ENCODE measurements at places on chromosomes 1 and 21.

DNA sequence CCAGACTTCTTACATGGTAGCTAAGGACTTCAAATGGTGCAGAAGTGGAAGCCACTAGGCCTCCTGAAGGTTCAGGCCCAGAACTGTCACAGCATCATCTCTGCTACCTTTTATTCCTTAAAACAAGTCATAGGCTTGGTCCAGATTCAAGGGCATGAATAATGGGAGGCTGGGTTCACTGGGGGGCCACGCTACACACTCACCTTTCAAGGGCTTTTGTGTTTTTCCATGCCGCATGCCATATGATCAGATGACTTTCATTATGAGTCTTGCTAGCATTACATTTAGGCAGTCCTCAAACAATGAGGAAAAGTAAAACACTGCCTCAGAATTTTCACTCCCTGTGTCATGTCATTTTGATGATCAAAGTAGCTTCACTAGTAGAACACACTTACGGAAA is 83.4 kb downstream of the VPS26C start:
- DNase-seq, result peak; percentile 8

DNA sequence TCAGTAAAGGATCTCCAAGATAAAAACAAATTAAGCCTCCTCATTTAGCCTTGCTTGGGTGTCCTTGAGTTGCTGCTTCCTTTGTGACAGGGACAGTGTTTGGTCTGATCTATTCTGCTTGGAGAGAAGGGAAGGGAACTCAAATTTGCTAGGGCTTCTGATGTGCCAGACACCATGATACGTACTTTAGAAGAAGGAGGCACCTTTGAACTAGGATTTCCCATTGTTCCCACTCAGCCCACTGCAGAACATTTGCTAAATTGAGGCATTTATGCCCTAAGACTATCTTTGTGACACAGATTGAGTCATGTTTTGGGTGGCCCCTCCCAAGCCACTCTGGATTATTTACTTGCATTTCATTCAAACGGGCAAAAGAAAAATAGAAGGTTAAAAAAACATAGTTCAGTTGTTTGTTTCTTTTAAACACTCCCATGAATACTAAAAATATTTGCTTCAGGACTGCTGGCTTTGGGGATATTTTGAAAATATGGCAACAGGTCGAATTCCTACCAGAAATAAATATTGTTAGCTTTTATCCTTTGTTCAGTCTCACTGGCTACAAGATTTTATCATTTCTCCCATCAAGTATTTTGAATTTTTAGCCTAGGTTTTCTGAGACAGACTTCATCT is 81.9 kb upstream of the WLS start:
- DNase-seq, result no peak

- no peak for DNase-seq
Measured at GRCh38 chr21:41318218-41318617, 1.6 kb downstream of the FAM3B start.

GRCh38 chr1:224726441-224727182 is 110.5 kb downstream of the CNIH3 start:
- peak; percentile 33 for DNase-seq

DNA sequence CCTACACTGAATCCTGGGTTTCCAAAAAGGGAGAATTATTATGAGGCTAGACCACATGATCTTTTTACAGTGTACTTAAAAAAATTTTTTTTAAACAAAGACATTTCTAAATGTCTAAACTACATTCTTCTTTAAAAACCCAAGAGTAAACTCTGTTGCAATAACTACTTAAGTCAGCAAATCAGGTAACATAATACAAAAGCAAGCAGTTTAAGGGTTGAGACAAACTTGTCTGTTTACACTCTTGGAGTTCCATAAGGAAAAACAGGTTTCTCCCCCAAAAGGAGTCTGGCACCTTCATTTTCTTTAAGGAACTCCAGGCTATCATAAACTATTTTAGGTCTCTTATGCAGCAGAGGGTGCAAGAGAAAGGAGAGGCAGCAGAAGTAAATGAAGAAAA is 12.5 kb upstream of the ANKRD45 start:
- no peak for DNase-seq

- DNase-seq, result no peak
Measured at GRCh38 chr1:202603435-202603834, 106.8 kb downstream of the SYT2 start.

DNA sequence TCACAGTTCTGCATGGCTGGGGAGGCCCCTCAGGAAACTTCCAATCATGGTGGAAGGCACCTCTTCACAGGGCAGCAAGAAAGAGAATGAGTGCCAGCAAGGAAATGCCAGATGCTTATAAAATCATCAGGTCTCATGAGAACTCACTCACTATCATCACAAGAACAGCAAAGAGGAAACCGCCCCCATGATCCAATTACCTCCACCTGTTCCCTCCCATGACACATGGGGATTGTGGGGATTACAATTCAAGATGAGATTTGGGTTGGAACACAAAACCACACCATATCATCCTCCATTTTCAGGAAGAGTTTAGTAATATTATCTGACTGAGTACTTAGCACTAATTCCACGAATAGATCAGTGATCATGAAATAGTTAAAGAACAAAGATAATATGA is 244.2 kb downstream of the LMO4 start:
- no peak for DNase-seq

DNA sequence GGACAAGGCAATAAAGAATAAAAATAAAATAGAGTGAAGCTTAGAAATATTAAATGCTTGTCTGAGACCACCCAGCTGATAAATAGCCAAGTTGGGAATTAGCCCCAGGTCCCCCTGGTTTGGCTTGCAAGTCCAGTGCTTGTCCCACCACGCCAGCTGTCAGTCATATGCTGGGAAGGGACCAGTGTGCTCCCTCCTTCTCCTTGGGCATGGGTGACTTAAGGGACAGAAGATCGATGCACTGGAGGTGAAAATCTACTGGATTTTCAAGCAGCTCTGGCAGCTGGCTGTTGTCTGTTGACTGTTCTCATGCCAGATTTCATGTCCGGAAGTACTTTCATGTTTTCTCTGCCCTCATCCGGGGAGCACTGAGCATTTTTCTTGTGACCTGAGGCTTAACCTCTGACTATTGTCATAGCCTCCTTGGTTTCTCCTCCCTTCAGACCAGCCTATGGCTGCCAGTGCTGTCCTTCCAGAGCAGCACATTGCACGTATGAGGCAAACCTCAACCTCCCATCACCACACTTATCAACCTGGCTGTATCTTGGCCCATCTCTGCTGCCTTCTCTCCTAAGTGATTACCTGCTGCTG is 12.4 kb downstream of the LMOD1 start:
- no peak for DNase-seq

DNA sequence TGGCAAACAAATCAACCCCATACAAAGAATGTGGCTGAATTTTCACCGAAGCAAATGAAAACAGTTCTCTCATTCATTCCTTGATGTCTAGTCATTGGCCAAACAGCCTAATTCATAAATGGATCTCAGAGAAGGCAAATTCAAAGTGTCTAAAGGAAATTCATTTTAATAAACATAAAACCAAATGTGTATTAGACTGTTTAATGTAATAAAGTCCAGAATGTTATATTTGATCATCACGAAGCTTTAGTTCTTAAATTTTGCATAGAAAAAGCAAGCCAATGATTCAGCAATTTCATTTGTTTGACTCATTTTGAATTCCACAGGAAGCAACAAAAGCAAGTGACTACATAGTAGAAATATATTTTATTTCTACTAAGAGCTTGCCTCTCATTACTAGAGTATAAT is 379.2 kb upstream of the ADAMTS5 start:
- DNase-seq, result no peak

DNA sequence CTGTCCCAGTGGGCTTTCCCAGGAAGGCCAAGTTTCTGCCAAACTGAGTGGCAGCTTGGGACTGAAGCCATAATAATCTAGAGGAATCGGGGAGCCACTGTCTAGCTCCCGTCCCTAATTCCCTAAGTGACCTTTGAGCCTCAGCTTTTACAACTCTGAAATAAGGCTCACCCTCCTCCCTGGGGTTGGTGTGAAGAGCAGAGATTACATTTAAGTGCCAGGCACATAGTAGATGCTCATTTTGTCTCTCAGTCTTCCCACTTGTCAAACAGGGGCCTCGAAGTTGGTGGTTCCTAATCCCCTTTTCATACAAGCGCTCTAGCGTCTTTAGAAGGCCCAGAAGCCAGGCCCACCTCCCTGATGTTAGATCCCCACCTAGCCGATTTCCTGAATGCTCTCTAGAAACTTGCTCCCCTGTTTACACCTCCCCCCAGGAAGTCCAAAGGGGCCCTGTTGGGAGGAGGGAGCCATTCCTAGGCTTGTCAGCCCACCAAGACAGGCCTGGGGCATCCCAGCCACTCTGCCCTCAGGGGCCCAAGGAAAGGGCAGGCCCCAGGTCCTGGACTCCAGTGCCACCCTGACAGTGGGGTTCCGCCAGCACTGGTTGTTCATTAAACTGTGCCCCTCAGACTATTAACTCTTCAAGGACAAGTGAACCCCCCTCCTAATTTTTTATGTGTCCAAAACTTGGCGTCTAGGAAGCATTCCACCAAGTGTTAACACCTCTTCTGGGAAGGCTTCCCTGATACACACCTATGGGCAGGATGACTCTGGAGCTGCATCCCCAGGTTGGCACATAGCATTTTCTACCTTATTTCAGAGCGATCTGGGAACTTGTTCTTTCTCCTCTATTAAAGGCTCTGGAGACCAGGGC is 49.3 kb upstream of the ECE1 start:
- no peak for DNase-seq

DNA sequence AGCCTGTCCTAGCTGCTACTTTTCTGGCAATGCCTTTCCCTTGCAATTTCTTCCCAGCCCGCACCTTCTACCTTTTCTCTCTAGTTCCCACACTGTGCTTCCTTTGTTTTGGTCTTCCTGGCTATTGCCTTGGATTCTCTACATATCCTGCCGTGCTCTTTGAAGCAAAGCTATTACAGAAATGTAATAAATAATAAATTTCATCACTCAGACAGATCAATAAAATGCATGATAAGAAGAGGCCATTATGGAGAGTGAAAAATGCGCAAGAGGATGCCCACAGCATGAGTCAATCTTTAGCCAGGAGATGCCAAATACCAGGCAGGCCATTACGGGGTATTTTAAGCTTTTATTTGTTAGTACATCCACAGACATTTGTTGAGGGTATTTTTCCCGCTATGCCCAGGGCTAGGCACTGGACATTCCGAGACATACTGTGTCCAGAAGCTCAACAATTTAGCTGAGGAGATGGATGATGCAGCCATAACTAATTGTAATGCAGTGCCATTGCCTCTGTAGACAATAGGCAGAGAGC is 163.6 kb downstream of the ST6GALNAC3 start:
- no peak for DNase-seq

GRCh38 chr1:183180218-183180617 is 5.8 kb upstream of the LAMC2 start:
- no peak for DNase-seq

DNA sequence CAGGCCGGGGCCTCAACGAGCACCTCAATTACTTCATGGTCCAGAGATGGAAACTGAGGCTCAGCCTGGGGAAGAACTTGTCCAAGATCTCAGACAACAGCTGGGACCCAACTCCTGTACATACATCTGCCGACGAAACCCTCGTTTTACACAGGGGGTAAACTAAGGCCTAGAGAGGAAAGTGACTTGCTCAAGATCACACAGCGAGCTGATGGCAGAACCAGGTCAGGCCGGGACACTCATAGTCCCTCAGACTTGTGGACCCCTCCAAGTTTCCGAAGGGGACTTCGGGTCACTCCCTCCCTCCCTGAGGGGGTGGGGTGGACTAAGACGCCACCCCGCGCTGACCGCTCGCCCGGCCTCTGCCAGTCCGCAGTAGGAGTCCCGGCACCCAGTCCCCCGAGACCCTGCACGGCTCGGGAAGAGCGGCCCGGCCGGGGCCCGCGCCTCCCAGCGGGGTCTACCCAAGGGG is 430 bp downstream of the WASF2 start:
- DNase-seq, result no peak

GRCh38 chr1:199545780-199546179 is 481.7 kb upstream of the NR5A2 start:
- DNase-seq, result peak; percentile 9

GRCh38 chr1:162857850-162858249 is 3.1 kb downstream of the CCDC190 start:
- no peak for DNase-seq

- no peak for DNase-seq
Measured at GRCh38 chr1:211587123-211587522, 8.2 kb upstream of the SLC30A1 start.

DNA sequence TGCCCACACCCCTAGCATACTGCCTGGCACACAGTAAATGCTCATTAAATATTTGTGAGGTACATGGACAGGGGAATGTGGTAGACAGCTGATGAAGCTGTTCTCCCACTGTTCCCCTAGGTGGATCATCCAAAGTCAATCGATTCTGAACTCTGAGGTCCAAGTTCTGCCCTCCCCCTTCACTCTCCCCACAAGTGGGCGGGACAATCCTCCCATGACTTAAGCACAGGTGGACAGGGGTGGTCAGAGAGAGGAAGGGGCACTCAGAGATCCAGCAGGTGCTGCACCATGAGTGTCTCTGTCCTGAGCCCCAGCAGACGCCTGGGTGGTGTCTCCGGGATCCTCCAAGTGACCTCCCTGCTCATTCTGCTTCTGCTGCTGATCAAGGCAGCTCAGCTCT is at the start of gene CYP4A22:
TSS of gene CYP4A22 (plus strand) at position 244 of the 400 bp plus-strand sequence. CDS start at position 289, 45 bp downstream.
- DNase-seq, result no peak

DNA sequence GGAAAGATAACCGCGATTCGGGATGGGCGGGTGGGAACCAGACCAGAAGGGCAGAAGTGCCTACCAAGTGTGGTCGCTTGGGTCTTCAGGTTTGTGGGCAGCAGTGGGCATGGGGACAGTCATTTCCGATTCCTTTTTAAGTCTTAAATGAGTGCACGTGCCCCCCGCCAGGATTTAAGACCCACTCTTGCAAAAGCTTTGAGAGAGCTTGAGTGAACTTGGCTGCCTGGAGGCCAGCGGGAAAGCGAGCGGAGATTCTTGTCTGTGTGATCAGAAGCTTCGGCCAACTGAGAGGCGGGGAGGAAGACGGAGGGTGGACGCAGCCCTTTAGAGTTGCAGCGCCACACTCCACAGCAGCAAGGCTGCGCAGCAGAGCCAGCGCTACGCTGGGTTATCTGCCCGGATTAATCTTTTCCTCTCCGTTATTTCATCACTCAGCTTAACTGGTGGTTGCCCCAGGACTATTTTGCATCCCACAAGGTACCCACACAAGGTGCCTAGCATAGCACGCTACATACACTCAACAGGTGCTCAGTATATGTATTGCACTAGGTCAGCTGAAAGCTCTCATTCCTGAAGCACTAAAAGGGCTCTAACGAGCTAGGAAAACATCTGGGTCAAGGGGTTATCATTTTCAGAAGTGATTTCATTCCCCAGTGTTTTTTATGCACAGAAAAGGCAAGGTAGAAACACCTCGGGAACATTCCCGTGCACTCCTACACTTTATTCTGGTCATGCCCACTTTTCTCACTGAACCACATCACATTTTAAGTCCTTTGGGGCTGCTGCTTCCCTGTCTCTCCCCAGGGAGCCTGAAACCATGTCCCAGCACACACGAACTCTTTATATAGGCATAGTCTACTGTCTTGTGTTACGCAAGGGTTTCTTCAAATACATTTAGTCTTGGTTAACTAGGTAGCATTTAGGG is 1.5 kb upstream of the BATF3 start:
- peak; percentile 41 for DNase-seq

DNA sequence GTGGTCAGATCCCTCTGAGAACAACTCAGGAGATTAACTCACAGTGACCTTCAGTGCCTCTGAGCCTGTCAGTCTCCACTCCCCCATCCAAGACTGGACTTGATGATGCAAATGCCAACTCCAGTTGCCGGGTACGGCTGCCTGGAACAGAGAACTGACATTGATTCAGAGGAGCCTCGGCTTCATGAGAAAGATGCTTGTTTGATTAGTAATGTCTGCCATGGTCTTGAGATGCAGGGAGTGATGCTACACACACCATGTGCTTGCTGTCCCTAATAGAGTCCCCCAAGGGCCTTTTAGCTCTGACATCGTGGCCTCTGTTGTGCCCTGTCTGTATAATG is 51.8 kb upstream of the LRP8 start:
- no peak for DNase-seq

Measured in activated naive CD4-positive, alpha-beta T cell treated with anti-CD3 and anti-CD28 coated beads for 36 hours (primary cell).